ENCODE measurements at places on chromosomes 2 and 18. TPM values are rescaled to one million over a fixed set of nuclear protein-coding genes. Genes with fewer than 3 reads are reported as not detected.

PSTPIP2 gene
- total RNA-seq = 9.6 TPM

POTEJ gene
- not detected for total RNA-seq

SERPINB4 gene
- total RNA-seq = 0.17 TPM

SCYGR4 gene
- not detected for total RNA-seq

RPRD1A gene
- total RNA-seq = 52.4 TPM

CTAGE1 gene
- total RNA-seq = not detected

ARHGAP15 gene
- not detected for total RNA-seq

TIA1 gene
- 176 TPM for total RNA-seq

PLA2R1 gene
- total RNA-seq = 3.6 TPM

GRCh38 chr2:155125585-155126230 is 427.2 kb downstream of the KCNJ3 start:
- no peak for DNase-seq

DNA sequence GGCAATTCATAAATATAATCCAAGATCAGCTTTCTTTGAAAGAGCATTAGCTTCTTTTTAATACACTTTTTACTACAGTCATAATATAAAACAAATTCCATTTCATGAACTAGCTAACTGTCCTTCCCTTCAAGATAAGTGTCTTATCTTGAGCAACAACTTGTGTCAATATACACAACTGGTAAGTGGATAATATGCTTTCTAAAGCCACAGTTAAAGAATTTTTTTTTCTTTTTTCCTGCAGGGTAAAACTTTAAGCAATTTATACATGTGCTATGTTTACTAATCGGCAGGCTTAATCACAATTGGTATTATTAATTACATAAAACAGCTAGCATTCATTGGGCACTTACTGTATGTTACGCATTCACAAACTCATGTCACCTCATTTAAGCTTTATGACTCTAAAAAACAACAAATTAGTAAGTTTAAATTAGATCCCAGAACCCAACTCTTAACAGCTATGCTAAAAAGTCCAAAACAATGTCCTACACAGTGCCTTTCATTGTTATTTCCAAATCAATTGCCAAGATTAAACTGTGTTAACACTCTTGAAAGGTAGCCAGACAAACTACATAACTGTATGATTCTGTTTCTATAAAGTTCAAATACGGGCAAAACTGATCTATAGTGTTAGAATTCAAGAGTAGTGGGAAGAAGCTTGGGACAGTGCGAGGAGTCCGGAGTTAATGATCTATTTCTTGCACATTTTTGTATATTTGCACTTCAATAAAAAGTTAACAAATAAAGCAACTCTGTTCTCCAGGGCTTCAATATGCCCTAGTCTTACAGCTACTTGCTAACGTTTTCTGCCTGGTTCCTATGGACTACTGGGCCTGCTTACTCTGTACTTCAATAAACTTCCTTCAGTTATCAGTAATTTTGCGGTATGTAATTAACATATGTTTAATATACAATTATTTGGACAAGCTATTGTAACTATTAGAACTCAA is 6.0 kb downstream of the TXNL1 start:
- DNase-seq = no peak

DNA sequence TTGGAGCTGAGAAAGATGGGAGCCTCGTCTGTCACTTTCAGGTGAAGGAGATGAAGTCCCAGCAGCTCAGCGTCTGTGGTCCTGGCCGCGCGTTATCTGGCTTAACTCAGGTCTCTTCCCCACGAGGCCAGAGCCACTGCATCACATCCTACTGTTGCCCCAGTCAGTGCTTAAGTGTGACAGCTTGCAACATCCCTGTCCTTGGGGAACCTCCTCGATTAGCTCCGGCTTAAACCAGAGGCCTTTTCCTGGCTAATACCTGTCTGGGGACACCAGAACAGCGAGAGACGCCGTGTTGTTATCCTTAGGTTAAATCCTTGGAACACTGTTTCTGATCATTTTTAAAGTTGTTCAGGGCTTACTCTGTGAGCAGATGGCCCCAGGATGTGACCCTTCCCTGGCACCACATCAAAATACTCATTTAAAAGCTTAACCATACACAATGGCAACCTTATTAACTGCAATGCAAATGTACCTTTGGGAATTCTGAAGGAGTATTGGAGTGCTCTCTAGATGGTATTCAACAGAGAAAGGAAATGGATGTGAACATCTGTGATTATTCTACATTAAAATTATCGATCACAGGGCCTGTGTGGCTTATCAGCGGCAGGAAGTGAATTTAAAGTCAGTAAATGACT is 61.2 kb upstream of the SPP2 start:
- DNase-seq = no peak

DNA sequence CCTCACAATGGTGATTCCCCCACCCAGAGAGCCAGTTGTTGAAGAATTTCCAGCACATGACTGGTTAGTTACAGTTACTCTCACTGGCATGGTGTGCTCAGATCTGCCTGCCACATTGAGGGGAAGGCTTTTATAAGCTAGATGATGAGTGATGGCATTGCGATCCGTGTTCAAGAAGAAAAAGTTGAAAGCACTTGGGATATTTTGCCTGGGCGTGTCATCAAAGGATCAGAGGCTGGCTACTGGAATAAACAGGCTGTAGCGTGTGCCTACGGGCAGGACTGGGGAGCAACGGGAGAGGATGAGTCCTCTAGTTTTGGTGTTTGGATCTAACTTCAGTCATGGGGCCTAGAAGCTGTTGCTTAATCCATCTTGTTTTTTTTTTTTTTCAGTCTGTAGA is 175.0 kb downstream of the SETBP1 start:
- no peak for DNase-seq

- DNase-seq = no peak
Measured at GRCh38 chr2:15615301-15615920, 23.7 kb downstream of the DDX1 start.

GRCh38 chr2:64952511-64953482 is 36.4 kb upstream of the SLC1A4 start:
- no peak for DNase-seq

DNA sequence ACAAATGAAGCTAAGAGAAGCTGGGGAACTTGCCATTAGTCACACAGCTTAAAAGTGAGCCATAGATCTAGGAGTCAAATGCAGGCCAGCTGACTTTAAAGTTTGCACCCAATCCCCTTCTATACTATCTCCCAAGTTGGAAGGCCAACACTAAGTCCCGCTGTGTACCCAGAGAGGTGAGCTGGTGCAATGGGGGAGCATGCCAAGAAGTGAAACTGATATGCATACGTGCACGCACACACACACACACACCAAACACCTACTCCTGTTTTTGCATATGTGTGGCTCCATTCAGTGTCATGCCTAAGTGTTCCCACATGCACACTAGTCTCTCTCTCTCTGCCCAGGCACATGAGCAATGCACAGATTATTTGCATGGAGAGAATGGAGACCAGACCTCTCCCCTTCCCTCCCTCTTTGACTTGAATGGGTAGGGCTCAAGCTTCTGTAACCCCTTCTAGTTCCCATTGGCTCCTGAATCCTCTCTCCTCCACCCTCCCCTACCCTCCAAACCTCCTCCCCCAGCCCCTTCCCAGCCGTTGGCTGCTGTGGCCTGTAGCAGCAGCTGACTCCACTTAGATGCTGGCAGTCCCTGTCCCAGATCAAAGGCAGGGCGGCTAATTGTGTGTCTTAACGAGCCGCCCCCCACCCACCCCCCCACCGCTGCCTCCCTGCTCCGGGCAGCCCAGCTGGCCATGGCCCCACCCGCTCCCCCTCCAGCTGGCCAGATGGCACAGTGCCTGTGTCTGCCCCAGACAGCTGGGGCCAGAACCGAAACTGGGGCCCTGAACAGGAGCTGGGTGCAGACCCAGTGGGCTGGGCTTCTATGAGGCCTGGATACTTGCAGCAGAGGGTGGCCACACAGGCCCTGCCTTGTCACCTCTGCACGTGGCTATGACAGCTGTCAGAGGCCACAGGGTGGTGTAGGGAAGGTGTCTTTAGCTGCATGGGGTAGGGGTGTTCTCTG is 5.6 kb downstream of the WNT10A start:
- no peak for DNase-seq

All from type B pancreatic cell (in vitro differentiated cells).